Glutamatergic neuron (in vitro differentiated cells): ENCODE measurements at places on chromosomes 11 and 22.

DNA sequence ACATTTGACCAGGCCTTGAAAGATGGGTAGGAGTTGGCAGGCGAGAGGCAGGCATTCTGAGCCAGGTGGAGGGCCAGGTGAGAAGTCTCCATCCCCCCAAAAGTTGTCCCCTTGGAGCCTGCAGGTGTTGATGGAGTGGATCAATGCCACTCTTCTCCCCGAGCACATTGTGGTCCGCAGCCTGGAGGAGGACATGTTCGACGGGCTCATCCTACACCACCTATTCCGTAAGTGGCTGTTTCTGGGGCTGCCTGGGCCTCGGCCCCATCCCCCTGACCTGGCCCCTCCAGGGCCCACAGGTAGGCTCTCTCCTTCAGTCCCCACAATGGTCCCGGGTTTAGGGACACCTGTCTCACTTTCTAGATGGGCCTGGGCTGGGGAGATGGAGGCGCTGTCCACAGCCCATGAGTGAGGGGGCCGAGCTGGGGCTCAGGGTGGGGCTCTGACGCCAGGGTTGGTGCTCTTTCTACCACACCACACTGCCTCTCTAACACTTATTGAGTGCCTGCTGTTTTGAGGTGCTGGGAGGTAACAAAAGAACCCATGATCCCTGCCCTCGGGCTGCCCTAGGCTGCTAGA, 7.0 kb downstream of the PARVG start:
- DNase-seq: no peak

DNA sequence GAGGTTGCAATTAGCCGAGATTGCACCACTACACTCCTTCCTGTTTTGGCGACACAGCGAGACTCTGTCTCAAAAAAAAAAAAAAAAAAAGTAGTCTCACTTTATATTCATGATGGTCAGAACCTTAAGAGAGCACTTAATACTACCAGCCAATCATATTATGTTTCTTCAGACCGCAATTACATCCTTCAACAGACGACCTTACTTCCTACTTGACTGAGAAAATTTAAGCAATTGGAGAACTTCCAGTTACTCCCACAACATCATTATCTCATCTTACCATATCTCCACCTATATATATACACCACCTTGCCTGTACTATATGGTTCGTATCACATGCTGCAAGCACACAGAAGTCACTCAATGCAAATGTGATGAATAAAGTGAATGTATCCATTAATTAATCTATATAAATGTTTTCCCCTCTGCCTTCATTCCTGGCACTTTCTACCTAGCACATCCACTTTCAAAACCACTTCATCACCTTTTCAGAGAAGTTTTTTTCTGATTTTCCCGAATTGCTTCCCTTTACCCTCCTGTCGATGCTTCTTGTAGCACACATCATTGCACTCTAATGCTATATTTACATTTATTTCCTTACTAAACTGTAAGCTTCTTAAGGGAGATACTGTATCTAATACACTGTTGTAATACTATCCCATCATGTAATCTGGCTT, 13.8 kb downstream of the ATP5MG start:
- no peak for DNase-seq

GRCh38 chr22:35102663-35103062, 36.7 kb downstream of the ISX start:
- no peak for DNase-seq

- no peak for DNase-seq
Measured at GRCh38 chr11:9568854-9569587, 4.4 kb upstream of the WEE1 start.

DNA sequence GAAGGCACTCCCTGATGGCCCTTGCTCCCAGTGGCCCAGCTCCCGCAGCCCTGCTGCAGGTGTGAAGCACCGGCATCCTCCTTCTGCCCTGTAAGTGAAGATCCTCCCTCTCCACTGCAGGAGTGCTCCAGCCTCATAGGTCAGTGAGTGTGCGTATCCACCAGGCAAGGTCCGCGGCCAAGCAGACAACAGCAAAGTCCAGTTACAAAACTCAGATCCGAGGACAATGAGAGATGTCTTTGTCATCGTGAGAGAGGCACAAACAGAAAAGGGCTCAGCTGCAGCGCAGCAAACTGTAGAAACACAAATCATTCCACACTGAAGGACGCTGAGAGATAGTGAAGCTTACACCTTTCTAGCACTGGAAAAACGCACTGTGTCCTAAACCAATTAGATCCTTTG, 46.1 kb downstream of the MYH9 start:
- DNase-seq: no peak

DNA sequence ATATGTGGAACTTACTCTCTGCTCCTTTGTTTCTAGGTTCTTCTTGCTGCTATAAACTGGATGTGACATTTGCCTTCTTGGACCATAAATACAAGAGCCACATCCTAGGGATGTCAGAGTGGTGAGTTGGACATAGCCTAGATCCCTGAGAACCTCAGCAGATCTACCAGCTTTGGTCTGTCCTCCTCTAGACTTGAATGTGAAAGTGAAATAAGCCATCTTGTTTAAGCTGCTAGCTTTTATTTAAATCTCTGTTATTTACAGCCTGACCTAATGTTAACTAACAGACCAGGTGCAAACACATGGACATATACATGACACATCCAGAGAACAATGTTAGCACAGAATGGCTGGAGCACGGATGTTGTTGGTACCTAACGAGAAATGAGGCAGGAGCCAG, 36.0 kb downstream of the SLN start:
- no peak for DNase-seq

- no peak for DNase-seq
Measured at GRCh38 chr22:49418943-49419342, 408.7 kb downstream of the BRD1 start.

DNA sequence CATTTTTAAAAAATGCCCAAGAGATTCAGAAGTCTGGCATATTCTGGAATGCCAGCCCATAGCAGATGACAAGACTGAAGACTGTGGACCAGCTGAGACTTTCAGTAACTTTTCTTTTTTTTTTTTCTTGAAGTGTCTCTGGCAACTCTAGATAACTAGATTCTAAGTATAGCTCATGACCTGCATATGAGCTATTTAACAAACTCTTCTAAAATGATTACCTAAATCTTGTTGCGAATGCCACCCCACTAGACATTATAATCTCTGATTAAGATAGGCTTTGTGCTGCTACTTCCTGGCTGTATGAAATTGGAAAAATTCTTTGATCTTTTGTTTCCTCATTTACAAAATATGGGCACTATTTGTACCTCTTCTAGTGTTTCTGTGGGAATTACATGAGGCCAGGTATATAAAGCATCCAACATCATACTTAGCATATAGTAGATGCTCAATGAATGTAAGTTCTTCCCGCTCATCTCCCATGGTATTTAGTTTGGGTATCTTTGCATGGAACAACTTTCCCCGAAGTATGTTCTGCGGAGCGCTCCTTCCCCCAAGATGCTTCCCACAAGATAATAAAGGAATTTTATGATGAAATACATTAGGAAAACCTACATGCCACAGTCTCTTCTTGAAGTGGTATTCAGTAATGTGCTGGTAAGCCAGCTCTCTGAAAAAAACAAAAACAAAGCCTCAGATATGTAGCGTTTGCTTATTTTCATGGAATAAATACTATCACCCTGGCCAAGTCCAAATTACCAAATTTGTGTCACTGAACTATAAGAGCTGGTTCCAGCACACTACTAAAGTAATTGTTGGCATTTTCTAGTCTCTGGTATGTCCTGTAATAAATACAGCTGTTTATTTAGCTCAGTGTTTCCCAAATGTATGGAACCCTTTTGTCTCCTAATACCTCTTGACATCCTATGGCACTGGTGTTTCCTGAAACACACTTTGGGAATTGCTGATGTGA, 86.8 kb upstream of the TIMP3 start:
- DNase-seq: no peak
